AG09309 (cell line): ENCODE measurements at places on chromosomes 2 and 18.

- DNase-seq: no peak
Measured at GRCh38 chr2:145930318-145930717, 1410.4 kb upstream of the ZEB2 start.

GRCh38 chr18:71079606-71080005 lies 790.8 kb downstream of the SOCS6 start:
- DNase-seq: no peak

- DNase-seq: no peak
Measured at GRCh38 chr18:70284976-70285620, 3.7 kb upstream of the SOCS6 start.

GRCh38 chr2:9250498-9251153 lies 44.0 kb downstream of the ASAP2 start:
- no peak for DNase-seq

DNA sequence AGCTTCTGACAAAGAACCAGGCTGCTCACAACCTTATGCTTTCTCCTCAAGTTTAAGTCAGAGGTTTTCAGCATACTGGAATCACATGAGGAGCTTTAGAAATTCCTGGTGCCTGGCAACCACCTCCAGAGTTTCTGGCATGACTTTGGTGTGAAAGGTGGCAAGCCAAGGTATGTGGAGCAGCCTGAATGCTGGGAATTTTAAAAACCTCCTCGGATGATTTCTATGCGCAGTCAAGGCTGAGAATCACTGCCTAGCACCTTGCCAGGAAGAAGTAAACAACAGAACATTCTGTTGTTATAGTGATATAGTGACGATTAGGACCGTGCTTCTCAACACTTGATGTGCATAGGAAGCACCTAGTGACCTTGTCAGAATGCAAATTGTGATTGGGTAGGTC lies 11.7 kb downstream of the CCBE1 start:
- DNase-seq: no peak

DNA sequence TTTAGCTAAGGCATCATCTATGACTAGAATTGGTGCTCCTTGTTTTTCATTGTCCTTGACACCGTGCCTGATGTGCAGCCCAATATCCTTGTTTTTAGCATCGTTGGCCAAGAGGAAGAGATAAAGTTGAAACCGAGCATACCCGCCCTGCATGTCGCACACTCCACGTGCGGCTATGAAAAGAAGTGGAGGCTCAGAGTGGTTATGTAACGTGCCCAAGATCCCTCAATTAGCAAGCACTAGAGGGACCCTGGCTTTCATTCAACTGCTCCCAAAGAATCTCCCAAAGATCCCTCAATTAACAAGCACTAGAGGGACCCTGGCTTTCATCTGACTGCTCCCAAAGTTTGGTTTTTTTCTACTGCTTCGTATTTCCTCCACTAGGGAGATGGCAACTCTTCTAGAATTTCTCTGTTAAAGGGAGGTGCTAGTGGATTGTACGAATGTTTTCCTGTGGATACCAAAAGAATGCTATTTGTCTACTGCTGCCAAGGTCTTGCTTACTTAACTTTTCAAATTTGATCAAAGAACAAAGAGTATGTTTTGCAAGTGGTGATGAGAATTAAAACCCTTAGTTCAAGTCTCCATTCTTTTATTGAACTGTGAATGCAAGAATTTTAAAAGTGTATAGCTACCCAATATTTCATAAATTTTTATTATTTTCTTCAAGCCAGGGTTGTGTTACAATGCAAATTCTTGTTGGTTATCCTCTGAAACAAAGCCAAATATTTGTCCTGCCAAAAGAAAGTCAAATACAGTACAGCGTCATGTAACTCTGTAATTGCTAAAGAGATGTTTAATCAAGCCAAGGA lies 92.1 kb downstream of the AOX1 start:
- peak; percentile 46 for DNase-seq

GRCh38 chr2:54758951-54759350 lies 35.5 kb downstream of the EML6 start:
- DNase-seq: no peak

DNA sequence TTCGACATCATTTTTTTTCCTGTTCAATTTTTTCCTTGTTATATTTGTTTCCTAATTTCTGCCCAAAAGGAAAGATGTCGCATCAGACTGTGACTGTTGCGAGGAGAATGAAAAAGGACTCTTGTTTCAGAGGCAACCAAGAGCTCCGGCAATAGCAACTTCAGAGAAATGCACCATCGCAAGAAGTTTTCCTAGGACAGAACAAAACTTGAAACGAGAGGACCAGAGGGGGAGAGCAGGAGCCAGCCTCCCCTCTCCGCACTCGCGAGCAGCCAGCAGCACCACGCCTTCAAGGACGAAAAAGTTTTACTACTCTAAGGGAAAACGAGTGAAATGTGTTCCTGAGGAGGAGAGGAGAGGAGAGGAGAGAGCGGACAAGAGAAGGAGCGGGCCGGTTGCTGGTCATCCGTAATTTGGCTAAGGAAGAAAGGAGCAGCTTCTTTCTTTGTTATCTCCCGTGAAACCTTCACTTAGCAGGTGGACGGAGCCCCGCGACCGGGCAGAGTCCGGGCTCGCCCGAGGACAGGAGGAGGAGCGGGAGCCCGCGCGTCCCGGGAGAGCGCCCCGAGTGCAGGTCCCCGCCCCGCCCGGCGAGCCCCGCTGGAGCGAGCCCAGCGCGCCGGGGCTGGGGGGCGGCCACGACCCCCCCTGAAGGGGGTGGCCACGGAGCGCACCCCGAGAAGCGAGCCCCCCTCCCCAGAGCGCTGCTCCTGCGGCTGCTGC lies 744 bp downstream of the POU3F3 start:
- no peak for DNase-seq

DNA sequence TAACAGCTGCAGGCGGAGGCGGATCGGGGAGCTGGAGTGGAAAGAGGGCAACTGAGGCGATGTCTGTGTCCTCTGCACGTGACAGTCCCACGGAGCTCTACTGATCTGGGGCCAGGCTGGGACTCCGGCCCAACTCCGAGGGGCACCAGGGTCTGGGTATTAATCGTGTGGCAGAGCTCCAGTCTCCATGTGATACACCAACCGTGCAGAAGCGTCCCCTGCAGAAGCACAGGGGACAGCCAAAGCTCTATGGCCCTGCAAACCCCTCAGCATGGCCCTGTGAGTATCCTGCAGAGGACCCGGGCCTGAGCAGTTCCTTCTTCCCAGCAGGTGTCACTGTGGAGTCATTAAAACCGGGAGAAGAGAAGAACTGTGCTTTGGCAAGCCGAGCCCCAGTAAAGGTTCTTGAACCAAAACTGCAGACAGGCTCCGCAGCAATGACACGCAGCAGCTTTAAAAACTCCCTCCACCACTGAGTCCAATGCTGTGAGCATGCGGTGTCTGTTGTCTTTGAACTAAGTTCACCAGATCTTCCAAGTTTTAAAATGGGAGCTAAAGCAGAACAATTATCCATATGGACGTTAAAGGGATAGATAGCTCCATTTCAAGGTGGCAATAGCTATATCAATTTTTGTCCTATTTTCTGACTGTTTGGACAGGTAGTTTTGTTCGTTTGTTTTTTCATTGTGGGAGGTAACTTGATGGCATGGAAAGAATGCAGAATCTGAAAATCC lies 79.4 kb downstream of the TMEM182 start:
- DNase-seq: no peak

- no peak for DNase-seq
Measured at GRCh38 chr2:61786876-61787275, 67.0 kb downstream of the FAM161A start.

GRCh38 chr18:37222354-37222998 lies 343.1 kb downstream of the CELF4 start:
- no peak for DNase-seq

DNA sequence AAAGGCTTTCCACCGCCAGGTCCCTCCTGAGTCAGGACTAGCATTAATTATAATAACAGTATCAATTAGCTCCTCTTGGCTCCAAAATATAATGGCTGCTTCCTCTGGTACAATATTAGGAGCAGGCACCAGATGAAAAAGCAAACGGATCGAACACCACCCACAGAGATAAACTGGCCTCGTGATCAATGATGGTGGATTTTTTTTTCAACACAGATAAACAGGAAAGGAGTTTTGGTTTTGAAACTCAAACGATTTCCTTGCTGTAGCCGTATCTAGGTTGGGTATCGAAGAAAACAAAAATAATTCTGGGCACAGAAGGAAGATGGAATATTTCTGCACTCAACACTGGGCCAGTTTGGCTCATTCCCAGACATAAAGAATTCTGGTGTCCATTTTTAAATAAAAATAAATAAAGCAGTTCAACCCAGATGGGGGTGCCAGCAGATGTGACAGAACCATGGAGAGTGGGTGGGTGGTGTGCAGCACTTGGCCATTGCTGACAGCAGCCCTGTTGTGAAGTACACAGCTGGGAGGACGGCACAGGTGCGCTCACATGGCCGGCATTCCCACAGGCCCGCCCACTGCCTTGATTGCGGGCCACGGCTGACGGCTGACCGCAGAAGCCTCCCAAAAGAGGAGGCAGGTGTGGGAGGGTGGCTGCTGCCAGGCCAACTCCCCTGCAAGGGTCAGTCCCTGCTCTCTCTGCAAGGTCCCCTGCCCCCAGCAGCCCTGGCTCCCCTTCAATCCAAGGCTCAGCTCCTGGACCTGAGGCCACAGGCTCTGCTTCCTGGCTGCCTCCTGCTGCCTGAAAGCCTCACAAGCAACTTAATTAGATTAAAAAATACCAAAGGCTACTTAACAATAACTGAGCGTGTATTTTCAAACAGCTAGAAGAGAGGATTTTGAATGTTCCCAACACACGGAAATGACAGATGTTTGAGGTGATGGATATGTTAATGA lies 351.9 kb upstream of the ID2 start:
- no peak for DNase-seq

DNA sequence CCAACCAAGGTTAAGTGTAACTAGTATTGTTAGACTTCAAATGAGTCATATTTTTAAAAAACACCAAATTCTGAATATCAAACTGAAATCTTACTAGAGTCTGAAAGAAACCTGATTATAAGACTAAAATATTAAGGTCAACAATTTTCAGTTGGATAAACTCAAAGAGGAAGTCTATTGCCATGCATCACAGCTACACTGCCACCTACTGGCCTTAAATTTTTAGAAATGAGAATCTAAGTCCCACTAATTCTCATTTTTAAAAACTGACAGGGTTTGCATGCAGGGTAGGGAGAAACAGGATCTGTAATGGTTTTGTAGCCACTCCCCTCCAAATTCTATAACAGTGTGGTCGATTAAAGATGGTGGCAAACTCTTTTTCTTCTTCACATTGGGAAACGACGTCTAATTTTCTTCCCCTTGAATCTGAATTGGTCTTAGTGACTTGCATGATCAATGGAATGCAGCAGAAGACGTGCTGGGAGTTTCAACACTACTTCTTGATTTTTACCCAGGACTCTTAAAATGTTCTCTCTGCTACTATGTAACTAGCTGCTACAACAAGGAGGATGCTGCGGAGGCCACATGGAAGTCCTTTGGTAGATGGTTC lies 176.1 kb upstream of the SESTD1 start:
- no peak for DNase-seq

DNA sequence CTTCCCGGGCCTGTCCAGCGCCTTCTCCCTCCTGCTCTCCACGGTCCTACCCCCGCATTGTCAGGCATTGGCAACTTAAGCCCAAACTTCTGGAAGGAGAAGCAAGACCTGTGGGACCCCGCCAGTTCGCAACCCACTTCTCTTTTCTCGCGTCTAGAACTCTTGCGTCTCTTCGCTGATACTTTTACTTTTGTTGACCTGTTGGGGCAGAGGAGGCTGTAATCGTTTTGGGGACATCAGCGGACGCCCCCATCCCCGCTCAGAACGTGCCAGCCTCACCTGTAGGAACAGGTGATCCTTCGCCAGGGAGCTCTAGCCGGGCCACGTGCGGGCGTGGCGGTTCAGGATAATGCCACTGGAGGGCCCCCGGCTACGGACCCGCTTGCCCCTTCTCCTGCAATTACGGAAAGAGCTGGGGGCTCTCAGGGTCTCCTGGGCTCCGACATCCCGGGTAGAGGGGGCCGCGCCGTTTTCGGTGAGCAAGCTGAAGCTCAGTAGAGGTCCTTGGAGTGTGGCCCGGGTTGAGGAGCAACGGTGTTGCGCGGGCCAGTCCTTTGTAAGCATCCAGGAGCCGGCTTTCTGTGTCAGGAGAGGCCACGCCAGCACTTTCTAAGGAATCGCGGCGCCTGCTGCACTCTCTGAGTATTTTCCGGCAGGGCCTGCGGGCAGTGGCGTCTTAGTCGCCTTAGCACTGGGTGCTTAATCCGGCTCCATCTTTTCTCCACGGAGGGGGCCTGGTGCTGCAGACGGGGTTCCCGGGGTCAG lies 1.6 kb downstream of the MTCL1 start:
- DNase-seq: no peak

GRCh38 chr2:30888852-30889409 lies 81.7 kb upstream of the CAPN13 start:
- no peak for DNase-seq

DNA sequence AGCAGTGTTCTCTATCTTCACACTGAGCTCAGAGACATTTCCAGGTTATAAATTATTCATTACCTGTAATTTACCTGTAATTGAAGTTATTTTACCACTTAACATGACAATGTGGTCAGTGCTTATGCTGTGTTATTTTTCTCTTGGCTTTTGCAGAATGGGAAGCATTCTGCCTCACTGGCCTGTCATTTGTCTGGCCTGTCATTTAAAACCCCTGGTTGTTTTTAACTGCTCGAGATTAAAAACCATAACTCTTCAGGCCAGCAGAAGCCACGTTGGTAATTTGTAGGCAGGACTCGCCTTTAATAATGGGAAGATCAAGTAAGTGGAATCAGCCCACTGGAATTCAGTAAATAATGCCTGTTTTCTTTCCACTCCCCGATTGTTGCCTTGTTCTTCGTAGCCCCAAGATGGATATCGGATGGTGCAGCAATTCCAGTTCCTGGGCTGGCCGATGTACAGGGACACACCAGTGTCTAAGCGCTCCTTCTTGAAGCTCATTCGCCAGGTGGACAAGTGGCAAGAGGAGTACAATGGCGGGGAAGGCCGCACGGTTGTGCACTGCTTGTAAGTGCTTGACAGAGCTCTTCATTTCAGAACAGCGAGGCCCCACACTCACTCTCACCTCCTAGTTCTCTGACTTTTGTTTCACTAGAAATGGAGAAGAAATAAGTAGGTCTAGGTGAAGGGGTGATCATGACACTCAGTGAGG lies 222.4 kb upstream of the RAB12 start:
- no peak for DNase-seq

DNA sequence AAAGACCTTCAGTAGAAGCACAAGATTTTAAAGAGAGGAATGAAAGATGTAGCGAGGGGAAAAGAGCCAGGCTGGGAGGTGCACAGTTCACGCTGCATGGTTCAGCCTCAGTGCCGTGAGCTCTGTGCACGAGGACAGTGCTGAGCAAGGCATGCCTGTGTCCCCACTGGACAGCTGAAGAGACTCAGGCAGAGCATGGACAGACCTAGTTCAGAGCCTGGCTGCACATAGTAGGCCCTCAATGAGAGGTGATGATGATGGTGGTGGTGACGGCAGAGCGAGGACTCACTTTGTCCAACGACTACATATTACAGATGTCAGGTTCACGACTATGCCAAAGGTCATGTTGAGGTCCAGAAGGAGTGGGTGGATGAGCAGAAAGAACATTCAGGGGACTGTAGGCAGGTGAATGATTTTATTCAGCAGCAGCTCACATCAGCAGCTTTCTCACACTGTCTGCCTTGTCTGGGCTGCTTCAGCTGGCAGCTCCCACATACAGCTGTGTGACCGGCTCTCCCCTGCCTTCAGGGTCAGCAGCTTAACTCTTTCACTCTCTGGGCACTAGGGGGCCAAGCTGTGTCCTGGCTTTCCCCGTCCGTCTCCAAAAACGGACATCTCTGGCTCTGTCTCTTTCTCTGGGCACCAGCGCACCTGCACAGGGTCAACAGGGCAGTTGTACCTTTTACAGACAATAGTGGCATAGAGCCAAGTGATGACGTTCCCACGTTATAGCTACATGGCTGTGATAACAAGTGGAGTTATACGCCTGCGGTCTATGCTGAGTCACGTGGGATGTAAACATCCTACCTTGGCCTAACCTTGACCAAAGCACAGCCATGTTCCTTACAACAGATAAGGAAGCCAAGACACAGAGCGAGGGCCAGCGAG lies 128.8 kb upstream of the MSH6 start:
- no peak for DNase-seq
